Astrocyte of the cerebellum (primary cell): ENCODE measurements at places on chromosomes 1 and 21.

DNA sequence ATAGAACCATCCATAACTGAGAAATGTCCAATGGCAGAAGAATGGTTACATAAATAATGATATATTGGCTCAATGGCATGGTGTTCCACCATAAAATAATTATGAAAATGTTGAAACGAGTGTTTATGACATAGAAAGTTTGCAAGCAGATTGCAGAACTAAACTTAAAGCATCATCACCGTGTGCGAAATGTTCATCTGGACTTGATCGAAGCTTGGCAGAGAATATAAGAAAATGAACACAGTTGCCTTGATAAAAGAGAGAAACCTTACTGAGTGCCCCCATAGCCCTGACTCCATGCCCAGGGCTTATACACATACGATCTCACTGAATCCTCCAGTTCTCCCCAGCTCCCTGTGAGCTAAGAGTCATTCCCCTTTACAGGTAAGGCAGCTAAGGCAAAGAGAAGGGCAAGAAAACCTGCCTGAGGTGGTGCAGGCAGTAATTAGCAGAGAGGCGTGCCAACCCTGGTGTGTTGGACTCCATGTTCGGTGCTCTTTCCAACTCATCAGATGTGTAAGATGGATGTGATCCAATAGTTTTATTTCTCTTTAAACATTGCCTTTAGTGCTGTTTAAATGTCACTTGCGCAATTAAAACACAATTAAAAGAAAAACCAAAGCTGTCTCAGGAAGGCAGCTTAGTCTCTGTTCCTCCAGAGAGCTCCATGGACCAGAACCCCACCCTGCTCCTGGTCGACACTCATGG, 21.8 kb upstream of the SPOCD1 start:
- no peak for DNase-seq

GRCh38 chr21:15363921-15364320, 299.1 kb upstream of the NRIP1 start:
- no peak for DNase-seq

GRCh38 chr1:85048296-85049064, at the start of gene MCOLN3:
Gene MCOLN3, minus strand, starts transcription at chr1:85048500. Its CDS starts 3,140 bp downstream, at chr1:85045360.
- no peak for DNase-seq

DNA sequence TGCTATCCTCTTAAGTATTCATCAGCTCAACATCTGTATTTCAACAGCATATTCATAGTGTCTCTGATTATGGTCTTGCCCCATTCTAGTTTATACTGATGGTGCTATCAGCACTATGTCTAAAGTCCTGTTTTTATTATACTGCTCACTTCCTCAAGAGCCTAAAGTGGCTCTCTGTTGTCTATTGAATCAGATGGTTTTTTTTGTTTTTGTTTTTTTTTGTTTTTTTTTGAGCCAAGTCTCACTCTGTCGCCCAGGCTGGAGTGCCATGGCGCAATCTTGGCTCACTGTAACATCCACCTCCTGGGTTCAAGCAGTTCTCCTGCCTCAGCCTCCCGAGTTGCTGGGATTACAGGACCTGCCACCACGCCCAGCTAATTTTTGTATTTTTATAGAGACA, 6.1 kb downstream of the STX12 start:
- DNase-seq, result no peak

DNA sequence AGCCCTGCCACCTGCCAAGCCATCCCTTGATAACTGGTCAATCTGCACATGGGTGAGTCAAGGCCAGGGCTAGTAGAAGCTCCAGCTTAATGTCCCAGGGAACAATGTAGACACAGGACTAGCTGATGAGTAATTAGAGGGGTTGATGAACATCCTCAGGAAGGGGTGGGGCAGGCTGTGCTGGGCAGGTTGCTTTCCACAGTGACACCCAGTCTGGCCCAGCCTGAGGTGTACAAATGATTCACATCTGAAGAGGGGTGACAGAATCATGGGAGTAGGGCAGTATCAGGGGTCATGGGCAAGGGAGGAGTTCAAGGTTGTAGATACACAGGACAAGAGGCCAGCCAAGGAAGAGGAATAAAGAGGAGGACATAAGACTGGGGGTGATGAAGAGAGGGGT, 4.3 kb downstream of the LPAR3 start:
- DNase-seq, result no peak

DNA sequence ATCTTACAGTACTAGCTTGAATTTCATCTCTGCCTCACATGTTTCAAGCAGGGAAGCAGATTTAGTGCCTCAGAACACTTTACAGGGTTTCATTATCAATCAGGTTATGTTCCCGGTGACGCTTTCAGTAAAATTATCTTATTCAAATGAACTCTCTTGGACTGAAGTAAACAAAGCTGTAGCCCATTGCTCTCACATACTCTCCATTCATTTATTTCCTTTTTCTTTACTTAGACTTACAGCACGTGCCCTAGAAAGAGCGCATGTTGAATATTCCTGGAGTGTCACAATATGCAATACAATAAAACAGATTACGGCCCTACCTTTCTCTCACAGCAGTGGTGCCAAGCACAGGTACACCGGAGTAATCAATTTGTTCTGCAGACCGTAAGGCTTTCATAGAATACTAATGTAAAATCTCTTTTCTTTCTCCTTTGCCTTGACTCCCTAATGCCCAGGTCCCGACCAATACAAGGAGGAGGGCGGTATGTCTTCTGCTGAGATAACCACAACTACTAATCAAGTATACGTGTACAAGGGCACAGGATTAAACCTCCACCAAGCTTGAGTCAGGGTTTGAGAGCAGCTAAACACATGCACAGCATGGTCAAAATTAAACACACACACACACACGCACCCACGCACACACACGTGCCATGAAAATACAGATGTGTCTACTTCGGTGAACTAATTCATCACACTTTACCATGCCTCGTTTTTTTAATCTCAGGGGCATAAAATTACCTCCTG, 62.8 kb downstream of the NRIP1 start:
- DNase-seq, result no peak

- no peak for DNase-seq
Measured at GRCh38 chr1:191575746-191576145, 582.5 kb upstream of the RGS18 start.
